ACHN (cell line): ENCODE measurements at places on chromosomes 6 and 20.

GRCh38 chr6:62323818-62324431, 37.9 kb upstream of the KHDRBS2 start:
- DNase-seq: no peak

GRCh38 chr6:12078014-12078413, 65.9 kb downstream of the HIVEP1 start:
- DNase-seq: no peak

DNA sequence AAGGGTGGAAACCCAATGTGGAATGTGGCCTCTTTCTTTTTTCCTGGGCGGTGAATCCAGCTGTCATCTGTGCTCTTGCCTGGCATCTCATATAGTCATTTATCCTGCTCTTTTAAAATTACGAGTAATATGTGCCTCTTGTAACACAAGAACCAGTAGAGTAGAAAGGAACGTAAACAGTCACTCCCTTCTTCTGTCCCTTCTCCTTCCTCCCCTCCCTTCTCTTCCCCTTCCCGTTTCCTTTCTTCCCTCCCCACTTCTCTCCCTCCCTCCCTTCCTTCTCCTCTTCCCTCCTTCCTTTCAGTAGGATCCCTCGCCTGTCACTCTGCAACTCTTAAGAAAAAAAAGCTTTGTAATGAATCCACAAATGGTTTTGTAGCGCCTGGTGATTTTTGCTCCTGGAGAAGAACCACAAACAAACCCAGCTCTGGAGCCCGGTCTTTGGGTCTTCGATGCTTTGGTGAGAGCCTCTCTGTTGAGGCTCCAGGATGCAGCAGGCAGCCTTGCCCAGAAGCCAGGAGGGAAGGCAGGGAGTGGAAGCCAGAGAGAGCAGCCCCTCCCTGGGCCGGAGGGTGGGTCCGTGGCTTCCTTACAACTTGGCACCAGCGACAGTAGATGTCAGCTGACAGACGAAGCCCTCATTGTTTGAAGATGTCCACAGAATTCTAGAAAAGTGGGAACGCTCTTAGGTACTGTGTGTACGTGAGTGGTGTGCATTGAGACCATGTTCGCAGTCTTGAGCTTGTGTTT, 15.0 kb downstream of the DUSP22 start:
- DNase-seq: no peak

DNA sequence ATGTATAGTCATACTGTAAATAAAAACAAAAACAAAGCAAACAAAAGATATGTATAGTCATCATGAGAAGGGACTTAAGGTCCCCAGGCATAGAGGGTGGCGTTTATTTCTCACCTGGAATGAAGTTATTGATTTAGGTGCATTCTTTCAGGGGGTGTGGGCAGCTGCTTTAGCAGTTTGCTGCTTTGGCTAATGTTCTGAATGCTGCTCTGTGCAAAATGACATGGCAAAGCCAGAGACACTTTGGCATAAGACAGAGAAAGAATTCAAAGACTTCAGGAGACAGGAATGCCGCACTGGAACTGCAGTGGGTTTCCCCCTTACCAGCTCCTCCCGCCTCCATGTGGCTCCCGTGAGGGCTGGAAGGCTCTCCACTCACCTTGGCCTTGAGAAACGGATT, 36.4 kb upstream of the NELFCD start:
- no peak for DNase-seq

DNA sequence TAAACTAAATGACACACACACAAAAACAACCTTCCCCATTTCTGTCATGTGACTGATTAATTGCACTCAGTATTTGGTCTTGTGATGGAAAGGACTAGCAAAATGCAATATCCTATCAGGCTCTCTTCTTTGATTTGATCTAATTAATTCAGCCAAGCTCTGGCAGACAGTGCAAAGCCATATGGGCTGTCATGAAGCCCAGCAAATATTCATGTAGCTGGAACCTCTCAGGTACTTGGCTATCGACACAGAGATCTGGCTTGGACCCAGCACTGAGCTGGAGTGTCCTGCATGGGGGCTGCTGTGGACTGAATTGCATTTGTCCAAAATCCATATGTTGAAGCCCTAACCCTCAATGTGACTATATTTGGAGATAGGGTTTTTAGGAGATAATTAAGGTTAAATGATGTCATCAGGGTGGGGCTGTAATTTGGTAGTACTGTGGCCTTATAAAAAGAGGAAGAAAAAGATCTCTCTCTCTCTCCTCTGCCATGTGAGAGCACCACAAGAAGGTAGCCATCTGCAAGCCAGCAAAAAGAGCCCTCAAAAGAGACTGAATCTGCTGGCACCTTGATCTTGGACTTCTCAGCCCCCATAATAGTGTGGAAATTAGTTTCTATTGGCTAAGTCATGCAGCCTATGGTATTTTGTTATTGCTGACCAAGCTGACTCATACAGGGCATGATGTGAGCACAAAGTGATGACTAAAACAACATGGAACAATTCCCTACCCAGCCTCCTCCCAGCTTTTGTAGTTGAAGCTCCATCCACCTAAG, 77.1 kb downstream of the STMND1 start:
- DNase-seq: no peak

- no peak for DNase-seq
Observed at GRCh38 chr6:143243786-143244185, 183.1 kb downstream of the AIG1 start.

GRCh38 chr6:9316831-9317230, 881.5 kb upstream of the SLC35B3 start:
- DNase-seq: no peak

DNA sequence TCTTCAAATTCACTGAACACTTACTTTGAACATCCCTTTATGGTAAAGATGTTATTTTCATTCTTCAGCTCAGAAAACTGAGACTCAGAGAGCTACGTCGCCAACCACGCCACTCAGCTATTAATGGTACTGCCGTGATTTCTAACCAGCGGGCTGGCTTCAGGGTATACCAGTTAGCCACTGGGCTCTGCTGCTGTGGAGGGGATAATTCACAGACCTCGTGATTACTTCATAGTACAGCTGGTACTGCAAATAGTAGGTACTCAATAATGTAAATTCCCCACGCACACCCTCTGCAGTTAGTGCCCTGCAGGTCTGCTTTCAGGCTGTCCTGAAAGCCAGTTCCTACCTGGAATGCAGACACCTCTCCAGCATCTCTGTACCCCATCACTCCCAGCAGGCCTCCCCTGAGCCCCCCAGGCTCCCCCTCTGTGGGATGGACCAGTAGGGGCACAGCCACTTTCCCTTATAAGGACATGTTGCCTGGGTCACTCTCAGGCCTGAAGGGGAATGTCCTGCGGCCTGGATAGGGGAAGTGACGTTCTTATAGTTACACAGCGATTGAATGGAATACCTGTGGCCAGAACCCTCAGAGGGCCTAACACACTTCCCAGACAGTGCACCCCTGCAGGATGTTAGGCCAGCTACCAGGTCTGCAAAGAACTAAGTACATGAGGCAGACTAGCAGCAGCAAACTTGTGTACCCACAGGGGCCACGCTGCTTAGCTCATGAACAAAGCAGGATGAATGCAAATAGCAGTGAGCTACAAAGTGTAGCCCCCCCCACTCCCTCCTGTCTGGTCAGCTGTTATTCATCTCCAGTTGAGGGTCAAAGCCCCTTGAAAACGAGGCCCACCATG, 1.3 kb upstream of the OCSTAMP start:
- no peak for DNase-seq

DNA sequence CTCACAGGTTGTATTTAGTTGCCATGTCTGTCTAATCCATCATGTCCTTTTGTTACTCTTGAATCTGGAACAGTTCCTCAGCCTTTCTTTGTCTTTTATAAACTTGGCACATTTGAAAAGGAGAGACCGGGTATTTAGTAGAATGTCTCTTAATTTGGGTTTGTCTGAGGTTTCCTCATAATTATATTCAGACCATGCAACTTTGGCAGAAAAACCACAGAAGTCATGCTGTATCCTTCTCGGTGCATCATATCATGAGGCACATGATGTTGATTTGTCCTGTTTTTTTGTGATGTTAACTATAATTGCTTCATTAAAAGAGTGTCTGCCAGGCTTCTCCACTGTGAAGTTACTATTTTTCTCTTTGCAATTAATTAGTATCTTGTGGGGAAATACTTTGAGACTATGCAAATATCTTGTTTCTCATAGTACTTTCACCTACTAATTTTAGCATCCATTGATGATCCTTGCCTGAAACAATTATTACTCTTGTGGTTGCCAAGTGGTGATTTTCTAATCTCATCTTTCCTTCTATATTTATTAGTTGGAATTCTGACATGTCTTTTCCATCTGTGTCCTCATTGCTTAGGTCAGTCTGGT, 837.3 kb downstream of the DHX35 start:
- DNase-seq: no peak

DNA sequence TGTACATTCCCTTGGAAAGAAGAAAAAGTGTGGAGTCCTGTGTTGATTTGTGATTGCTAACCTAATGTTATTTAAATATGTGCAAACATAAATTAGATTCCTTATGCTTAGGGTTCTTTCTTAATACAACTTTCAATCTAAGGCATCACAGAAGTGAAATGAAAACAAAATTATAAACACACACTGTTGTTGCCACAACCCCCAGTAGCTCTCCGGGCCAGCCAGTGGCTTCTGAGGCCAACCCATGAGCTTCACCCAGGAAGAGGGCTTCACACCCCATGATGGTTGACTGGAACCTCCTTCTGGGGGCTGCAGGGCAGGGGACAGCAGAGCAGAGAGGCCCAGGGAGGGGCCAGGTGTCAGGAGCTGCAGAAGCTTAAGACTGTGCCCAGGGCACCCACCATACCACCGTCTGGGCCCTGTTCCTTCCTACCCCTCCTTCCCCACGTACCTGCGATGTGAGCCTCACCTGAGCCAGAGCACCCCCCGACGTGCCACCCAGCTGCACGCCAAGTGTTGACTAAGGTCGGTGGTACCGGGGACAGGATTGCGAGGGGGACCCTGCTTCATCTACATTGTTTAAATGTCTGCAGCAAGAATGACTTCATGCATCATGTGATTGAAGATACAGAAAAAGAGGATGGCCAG, 110.5 kb downstream of the FAM120B start:
- DNase-seq: no peak

GRCh38 chr6:87905101-87905641, 142.5 kb upstream of the SPACA1 start:
- DNase-seq: no peak

GRCh38 chr6:63610944-63611343, 24.7 kb upstream of the PHF3 start:
- no peak for DNase-seq

DNA sequence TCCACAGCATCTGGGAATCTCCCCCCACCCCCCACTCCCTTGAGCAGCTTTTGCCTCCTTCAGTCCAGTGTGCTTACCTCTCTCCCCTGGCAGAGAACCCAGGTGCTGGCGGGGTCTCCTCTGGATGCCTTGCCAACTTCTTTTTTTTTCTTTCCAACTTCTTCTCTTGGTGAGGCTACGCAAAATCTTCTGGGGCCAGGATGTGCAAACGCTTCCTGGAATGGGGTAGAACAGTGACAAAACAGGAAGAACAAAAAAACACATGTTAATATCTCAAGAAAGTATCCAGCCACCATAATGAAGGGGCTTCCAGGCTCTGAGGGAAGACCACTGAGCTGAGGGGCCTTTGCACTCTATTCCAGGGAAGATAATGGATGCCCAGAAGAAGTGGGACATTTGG, 53.9 kb upstream of the DDR1 start:
- no peak for DNase-seq

DNA sequence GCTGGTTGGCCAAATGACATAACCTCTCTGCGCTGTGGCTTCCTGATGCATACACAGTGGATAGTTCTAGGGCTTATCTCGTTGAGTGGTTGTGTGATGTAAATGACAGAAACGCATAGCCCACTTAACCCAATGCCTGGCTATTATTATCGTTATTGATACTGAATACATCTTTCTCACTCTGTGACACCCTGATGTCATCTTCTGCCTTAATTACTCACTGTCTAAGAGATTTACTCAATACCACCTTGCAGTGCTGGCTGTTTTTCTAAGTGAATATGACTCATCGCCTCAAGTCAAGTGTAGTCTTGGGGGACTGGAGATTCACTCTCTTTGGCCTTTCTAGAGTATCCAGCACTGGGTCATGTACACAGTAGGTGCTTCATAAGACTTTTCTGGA, 73.6 kb downstream of the NDUFAF5 start:
- DNase-seq: no peak

- DNase-seq: no peak
Observed at GRCh38 chr6:42030585-42031506, 19.5 kb upstream of the TAF8 start.

DNA sequence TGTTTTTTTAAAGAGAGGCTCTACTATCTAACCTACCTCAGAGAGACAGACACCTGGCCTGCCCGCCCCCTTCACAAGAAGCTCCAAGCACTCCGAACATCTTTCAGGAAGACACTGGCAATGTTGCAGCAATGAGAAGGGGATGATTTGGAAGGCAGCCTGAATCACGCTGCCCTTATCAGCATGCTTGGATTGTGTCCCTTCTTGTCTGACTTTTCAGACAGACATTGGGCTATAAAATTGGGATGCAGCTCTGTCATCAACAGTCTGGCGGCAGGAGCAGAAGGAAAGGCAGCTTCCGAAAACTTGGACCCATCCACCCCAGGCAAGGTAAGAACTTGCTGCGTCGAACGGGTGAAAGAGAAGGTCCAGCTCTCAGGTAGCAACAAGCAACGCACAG, 56.0 kb downstream of the CDK5RAP1 start:
- no peak for DNase-seq

- no peak for DNase-seq
Observed at GRCh38 chr6:166910601-166911000, 45.7 kb downstream of the RNASET2 start.

DNA sequence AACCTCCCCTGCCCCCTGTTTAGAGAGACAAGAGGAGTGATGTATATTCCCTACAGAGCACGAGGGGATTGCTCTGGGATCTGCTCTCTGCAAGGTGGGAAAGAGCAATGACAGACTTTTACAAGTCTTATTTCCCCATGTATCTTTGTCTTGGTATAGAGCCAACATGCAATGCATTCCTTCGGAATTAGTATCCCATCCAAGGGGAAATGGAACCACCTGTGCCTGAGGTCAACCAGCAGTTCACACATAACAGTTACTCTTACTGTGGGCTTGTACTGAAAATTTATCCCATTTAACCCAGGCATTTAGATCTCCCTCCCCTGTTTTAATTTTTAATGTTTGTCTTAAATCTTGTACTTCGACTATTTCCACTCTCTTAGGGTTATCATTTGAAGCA, 250.4 kb downstream of the C6orf118 start:
- no peak for DNase-seq

- no peak for DNase-seq
Observed at GRCh38 chr6:28377879-28378278, 21.7 kb downstream of the ZSCAN12 start.

GRCh38 chr6:167683028-167683862, 143.5 kb upstream of the AFDN start:
- DNase-seq: peak; percentile 27

DNA sequence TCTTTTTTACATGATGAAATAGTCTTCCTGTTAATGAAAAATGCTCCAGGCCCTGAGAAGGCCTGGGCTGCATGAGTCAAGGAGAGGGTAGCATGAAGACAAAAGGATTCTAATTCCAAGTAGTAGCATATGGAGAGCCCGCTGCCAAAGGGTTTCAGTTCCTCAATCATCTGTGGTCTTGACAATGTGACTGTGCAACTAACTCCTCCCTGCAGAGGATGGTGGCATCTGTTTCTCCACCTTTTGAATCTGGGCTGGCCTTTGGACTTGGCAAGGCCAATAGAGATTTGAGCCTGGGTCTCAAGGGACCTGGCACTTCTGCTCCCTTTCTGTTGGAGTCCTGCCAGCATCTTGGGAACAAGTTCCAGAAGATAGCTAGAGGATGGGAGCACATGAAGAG, 35.1 kb upstream of the ANKEF1 start:
- DNase-seq: no peak

GRCh38 chr6:15962449-15962764, 166.5 kb upstream of the MYLIP start:
- no peak for DNase-seq
